ENCODE measurements at places on chromosomes 5 and 9.

GRCh38 chr9:101139082-101139481 is 110.6 kb downstream of the PLPPR1 start:
- DNase-seq = no peak

DNA sequence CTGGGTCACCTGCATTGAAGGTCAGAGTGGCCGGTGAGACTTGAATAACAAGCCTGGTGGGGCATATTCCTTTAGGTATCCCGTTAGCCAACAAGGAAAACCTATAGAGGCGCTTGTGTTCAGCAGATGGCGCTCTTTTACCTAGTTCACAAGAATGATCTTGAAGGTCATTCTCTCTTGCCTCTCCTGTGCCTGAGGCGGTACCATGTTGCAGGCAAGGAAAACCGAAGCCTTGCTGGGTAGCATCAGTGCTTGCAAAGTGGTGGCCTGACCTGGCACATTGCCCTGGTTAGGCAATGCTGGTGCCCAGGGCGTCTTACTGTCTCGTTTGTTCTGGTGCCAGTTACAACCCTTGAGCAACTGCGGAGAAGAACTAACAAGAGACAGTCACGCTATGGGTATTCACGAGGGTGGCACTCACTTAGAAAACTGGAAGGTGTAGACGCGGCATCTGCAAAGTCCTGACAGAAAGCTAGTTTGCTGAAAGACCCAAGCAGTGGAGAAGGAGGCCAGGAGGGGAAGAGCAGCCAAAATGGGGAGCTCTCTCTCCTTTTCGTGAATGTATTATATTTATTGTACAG is 56.7 kb downstream of the AOPEP start:
- no peak for DNase-seq

DNA sequence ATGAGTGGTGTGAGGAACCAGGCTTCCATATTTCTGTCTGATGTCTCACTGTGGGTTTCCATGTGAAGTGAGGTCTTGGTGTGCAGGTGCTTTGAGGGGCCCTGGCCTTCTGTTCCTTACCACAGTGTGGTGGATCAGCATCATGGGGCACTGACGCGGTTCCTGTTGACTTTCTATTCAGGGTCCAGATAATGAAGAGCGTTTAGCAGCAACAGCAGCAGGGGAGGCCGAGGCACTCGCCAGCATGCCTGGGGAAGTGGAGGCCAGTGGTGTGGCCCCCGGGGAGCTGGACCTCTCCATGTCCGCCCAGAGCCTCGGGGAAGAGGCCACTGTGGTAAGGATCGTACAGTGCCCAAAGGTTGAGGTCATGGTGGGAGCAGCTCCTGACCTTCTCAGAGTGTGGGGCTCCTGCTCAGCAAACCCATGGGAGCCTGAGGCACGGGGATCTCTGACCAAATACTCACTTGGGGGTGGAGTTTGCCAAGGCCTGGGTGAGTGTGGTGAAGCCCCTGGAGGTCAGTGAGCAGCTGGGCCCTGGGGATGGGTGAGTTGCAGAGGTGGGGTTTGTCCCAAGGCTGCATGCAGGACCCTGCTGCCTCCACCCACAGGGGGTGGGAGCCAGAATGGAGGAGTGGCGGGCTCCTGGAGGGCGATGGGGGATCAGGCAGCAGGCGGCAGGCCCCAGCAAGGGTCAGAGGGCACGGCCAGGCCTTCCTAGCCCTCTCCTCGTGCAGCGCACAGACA is 61.2 kb downstream of the COL15A1 start:
- DNase-seq = no peak

GRCh38 chr5:67149951-67150523 is 46.6 kb downstream of the CD180 start:
- no peak for DNase-seq

DNA sequence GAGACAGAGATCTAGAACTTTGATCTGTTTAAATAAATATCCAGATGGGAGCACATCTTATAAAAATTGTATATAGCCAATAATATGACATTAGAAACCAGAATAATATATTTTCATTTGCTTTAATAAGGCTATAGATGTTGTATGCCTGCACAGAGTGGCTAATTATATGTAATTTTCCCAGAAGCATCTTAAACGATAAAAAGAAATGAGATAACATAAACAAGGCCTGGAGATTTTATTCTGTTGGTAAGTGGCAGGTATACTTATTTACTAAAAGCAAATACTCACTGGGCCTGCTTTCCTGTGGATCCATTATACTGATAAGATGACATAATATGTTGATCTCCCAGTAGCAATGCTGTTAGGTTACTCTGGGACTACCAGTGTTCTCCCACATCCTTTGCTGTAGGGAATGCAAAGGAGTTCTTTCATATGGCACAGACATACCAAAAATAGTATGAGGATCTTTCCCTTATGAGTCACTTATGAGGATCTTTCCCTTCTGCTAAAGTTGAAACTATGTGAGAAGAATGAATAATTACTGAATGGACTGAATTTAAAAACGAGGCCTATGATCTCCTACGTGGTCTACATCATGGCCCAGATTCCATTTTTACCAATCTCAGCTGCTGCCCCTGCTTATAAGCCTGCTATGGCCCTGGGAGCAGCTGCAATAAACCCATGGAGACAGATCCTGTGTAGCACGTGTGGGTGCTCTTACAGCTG is 112.1 kb downstream of the NUDT12 start:
- no peak for DNase-seq

DNA sequence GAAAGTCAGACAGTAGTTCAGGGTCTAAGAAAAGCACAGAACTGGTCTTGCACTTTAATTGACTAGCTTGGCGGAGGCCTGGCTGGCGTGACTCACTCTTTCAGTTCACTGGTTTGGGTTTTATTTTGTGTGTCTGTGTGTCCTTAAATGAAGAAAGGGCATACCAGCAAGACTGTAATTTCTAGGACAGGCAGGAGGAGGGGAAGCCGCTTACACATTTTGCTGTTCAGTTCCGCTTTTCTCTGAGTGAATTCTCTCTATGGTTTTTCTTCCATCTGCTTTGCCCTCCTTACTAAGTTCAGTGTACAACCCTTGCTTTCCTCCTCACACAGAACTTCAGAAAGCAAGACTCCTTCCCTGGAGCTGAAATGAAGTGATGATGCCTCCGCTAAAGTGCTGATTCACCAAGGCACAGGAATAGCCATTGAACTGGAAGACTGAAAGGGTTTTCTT is 150.8 kb downstream of the MEF2C start:
- no peak for DNase-seq

- DNase-seq = peak; percentile 39
Measured at GRCh38 chr5:139394123-139394653, 716 bp downstream of the PROB1 start.

- DNase-seq = no peak
Measured at GRCh38 chr9:135360617-135361016, 119.0 kb upstream of the PPP1R26 start.

GRCh38 chr9:7984203-7984602 is 184.6 kb upstream of the DMAC1 start:
- DNase-seq = no peak

DNA sequence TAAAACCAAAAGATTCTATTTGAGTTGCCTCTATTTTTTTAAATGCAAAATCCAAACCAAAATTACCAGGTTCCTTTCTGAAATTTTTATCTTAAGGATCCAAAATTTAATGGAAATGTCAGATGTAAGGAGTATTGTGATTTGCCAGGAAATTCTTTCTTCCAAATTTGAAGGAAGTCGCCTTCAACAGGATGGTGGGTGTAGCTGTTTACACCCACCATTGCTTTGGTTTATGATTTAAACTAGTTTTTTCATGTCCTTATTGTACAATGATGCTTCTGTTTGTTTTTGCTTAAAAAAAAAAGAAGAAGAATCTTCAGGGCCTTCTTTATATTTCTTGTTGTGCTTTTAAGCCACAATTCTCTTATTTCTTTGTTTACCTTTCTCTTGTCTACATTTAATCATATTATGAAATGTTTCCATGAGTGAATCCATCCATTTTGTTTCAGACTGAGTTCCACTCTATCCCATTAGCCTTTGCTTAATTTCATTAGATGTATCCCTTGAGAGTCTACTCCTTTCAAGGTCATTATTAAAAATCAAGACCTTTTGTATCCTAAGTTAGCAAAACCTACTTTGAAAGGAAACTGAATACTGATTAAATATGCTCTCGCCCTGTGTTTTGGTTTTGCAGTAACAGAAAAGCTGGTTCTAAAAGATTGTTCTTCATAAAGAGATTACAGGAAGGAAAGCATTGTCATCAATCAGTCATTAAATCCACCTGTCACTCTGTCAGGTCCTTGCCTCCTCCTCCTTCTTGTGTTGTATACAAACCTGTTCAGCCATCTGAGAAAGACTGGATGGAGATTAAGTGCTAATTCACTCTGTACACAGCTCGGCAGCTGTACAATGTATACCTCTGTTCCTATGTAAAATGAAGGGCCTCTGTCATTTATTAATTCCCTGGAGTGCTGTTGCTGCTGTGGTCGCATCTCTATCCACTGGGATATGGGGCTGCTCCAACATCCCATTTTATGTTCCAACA is 45.5 kb upstream of the SLC2A8 start:
- no peak for DNase-seq

DNA sequence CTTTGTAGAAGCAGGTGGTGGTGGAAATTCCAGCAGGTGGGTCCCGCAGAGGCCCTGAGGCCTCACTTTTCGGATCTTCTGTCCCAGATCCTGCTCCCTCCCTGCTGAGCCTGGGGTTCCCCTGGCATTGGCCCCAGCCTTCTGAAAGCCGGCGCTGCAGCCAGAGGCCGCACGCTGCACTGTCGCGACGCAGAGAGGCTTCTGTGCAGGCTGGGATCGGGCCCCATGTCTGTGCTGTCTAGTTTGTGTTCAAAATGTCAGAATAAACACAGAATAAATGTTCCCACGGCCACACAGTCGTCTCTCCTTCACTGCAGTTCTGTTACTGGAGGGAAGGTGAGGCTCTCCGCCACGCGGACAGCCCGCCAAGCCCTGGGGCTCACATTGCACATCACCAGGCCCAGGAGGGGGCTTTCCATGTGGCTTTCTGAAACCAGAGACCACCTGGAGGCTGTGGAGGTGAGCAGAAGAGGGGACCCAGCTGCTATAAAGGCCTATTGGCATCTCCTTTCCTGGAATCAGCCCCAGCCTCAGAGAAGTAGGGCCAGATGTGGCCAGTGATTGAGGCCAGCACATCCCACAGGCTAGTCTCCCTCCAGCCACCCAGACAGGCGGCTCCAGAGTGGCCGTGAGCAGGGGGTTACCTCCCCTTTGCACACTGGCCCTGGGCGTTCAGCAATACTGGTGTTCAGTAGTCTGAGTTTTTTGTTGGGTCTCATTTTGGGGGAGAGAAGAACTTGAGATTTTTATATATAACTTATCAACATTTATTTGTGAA is 46.5 kb downstream of the USP20 start:
- no peak for DNase-seq

- DNase-seq = no peak
Measured at GRCh38 chr5:68067976-68068603, 147.5 kb upstream of the PIK3R1 start.
